ENCODE measurements at places on chromosomes 4 and X. TPM values are rescaled to one million over a fixed set of nuclear protein-coding genes. Genes with fewer than 3 reads are reported as not detected.
A peak's percentile ranks its signal among the peaks of the same experiment; 100 is the strongest.

- no peaks in the 10 kb centered on the region for H3K4me1 ChIP-seq
- DNase-seq = peak; percentile 6
- no peaks in the 10 kb centered on the region for H3K36me3 ChIP-seq
- no peak overlapping the region for H3K4me3 ChIP-seq
- H3K27ac ChIP-seq = no peak overlapping the region
Measured at GRCh38 chrX:51608126-51608525, 10.6 kb downstream of the CENPVL3 start.

DNA sequence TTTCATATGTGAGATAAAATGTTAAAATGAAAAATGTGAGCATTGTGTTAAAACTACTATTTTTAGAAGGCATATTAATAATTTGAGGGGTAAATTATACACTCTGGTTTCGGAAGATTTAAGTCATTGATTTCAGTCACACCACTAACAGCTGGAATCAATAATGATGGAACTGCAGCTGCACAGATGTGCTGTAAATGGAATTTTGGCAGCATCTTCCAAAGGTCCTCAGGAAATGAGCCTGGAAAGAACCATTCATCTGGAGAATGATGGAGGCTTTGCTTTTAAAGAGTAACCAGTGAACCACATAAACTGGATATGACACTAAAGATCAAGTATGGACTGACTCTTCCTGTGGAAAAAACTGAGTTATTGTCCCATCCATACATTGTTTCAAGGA, 759.0 kb upstream of the EPHA5 start:
- H3K4me3 ChIP-seq = no peak overlapping the region

Gene SPANXD
- not detected for total RNA-seq

GRCh38 chr4:2015008-2015407, 6.2 kb upstream of the NELFA start:
- H3K4me1 ChIP-seq = no peaks in the 10 kb centered on the region
- no peaks in the 10 kb centered on the region for H3K27me3 ChIP-seq
- no peaks in the 10 kb centered on the region for H3K36me3 ChIP-seq
- H3K4me3 ChIP-seq = no peak overlapping the region
- DNase-seq = no peak

GRCh38 chrX:139936259-139936658, 3.4 kb upstream of the ATP11C start:
- no peaks in the 10 kb centered on the region for H3K36me3 ChIP-seq
- no peaks in the 10 kb centered on the region for H3K27me3 ChIP-seq
- no peak overlapping the region for H3K4me3 ChIP-seq
- peak; percentile 9 for DNase-seq
- no peaks in the 10 kb centered on the region for H3K4me1 ChIP-seq
- no peak overlapping the region for H3K27ac ChIP-seq

Gene TNIP2
- 47.6 TPM for total RNA-seq

Gene FDCSP
- not detected for total RNA-seq

- H3K4me1 ChIP-seq = no peaks in the 10 kb centered on the region
- DNase-seq = no peak
- no peak overlapping the region for H3K27ac ChIP-seq
- no peaks in the 10 kb centered on the region for H3K36me3 ChIP-seq
- H3K4me3 ChIP-seq = no peak overlapping the region
Measured at GRCh38 chrX:94977986-94978385, 1304.0 kb downstream of the FAM133A start.

DNA sequence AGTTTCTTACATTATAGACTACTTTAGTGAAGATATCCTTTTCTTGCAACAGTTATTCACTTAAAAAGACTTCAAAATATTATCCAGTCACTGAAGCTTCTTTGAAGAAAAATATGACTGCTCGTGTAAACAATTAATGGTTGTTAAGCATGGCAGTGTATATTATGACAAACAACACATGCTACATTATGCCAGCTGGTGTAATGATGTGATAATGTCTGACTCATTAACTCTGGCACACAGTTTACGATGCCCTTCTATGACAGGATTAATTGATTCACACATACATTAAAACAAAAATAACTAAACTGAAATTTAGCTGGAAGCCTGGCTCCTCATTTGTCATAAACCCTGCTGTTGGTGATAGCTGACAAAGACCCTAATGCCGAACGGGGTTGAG, 22.4 kb downstream of the GK2 start:
- H3K27me3 ChIP-seq = no peaks in the 10 kb centered on the region
- DNase-seq = no peak
- no peak overlapping the region for H3K27ac ChIP-seq
- no peaks in the 10 kb centered on the region for H3K36me3 ChIP-seq

Gene PRR32
- total RNA-seq = not detected

Gene GSTCD
- 13.2 TPM for total RNA-seq

Gene PYURF
- 40.5 TPM for total RNA-seq

GRCh38 chr4:126783191-126783590, 849.6 kb upstream of the INTU start:
- H3K4me3 ChIP-seq = no peak overlapping the region
- H3K27me3 ChIP-seq = no peaks in the 10 kb centered on the region
- no peaks in the 10 kb centered on the region for H3K4me1 ChIP-seq

- no peak overlapping the region for H3K27ac ChIP-seq
- H3K4me1 ChIP-seq = no peaks in the 10 kb centered on the region
- H3K4me3 ChIP-seq = no peak overlapping the region
- H3K36me3 ChIP-seq = no peaks in the 10 kb centered on the region
Measured at GRCh38 chr4:119118397-119118796, 17.2 kb upstream of the MYOZ2 start.

GRCh38 chr4:7428261-7429068, 6.3 kb downstream of the PSAPL1 start:
- H3K4me1 ChIP-seq = no peaks in the 10 kb centered on the region
- H3K27me3 ChIP-seq = no peaks in the 10 kb centered on the region
- no peak overlapping the region for H3K27ac ChIP-seq
- DNase-seq = no peak

DNA sequence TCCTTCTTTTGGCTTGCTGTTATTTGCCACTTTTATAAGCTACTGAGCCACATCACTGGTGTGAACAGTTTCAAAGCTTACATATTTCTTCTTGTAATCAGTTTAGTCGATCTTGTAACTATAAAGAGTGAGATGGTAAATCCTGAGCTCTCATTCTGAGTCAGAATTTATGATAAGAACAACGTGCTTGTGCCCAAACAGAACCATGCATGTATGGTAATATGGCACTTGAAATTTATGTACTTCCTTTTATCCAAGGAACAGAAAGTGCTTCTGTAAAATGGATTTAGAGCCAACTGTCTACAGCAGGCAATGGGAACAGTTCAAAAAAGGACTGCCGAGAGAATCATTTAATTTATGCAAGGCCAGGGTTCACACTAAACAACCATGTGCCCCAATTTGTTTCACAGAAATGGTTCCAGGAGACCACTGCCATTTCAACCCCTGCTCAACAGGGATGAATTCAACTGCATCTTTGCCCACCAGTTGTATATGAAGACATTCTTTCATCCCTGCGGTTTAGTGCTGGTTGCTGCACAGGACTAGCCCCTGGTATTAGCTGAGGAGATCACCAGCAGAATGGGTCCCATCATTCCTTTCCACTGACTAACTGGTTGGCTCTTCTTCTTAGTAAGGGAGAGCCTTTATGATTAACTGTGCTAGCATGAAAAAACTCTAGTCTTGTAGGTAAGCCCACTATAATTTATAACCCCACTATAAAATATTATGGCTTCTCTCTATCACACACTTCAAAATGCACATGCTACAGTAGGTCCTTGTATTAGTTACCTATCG, 162.9 kb upstream of the PGRMC2 start:
- H3K4me3 ChIP-seq = no peak overlapping the region
- no peak overlapping the region for H3K27ac ChIP-seq
- no peaks in the 10 kb centered on the region for H3K36me3 ChIP-seq
- no peaks in the 10 kb centered on the region for H3K27me3 ChIP-seq
- H3K4me1 ChIP-seq = peaks cover 4% of the 10 kb centered on the region

GRCh38 chr4:147192679-147193078, 247.0 kb upstream of the TTC29 start:
- H3K4me1 ChIP-seq = no peaks in the 10 kb centered on the region
- no peak overlapping the region for H3K4me3 ChIP-seq
- H3K27me3 ChIP-seq = no peaks in the 10 kb centered on the region
- no peaks in the 10 kb centered on the region for H3K36me3 ChIP-seq
- H3K27ac ChIP-seq = no peak overlapping the region

DNA sequence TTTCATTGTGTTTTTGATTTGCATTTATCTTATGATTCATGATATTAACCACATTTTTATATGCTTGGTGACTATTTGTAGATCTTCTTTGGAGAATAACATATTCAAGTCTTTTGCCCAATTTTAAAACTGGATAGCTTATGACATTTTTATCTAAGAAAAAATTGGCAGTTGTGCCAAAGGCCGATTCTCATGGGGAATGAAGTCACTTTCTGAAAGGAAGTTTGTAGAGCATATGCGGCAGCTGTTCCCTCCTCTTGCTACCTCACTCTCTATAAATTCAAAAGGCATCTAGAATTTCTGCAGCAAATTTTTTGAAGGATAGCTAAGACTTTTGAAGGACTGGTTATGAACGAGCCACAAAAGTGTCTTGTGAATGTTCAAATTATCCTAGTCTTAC, 2353.5 kb downstream of the ARAP2 start:
- H3K27me3 ChIP-seq = no peaks in the 10 kb centered on the region
- H3K4me3 ChIP-seq = no peak overlapping the region
- DNase-seq = no peak
- no peaks in the 10 kb centered on the region for H3K36me3 ChIP-seq
- no peaks in the 10 kb centered on the region for H3K4me1 ChIP-seq

DNA sequence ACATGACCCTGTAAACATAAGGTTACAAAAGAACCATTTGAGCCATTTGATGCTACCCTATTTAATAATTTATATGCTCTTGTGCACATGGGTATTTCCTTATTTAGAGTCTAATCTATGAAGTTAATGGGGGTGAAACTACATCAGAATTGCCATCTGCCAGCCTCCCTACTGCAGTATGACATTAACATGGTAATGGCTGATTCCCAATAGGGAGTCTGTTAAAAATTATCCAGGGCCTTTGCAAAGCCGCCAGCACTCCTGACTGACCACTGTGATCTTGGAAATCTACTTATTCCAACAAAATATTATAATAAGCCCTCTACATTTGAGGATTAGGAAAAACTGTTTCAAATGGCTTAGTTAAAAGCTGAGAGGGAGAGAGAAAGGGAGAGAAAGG, 153.7 kb downstream of the CLCN4 start:
- H3K27ac ChIP-seq = no peak overlapping the region
- no peak overlapping the region for H3K4me3 ChIP-seq
- no peaks in the 10 kb centered on the region for H3K27me3 ChIP-seq
- no peak for DNase-seq

Gene BEND2
- total RNA-seq = not detected

DNA sequence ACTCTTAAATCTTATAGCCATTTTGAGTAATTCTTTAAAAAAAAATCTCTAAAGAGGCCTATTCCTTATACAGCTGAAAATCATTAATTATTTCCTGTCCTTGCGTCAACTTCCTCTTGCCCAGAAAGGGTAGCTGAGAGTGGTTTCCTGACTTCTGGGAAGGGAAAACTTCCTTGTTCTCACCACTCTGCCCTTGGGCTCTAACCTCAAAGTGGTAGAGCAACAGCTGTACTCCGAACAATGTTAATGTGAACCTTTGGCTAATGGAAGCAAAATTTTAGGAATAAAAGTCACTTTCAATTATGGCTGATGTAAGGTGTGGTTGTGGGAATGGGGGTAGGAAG, 15.3 kb downstream of the KLHL2 start:
- DNase-seq = no peak
- H3K4me1 ChIP-seq = peaks cover 9% of the 10 kb centered on the region
- no peak overlapping the region for H3K27ac ChIP-seq
- H3K27me3 ChIP-seq = no peaks in the 10 kb centered on the region
- no peak overlapping the region for H3K4me3 ChIP-seq
- H3K36me3 ChIP-seq = no peaks in the 10 kb centered on the region
